ENCODE measurements at places on chromosomes 1 and 21. TPM values are rescaled to one million over a fixed set of nuclear protein-coding genes. Genes with fewer than 3 reads are reported as not detected.
A peak's percentile ranks its signal among the peaks of the same experiment; 100 is the strongest.

Gene OVAAL
- total RNA-seq, result not detected

Gene OR2L8
- not detected for total RNA-seq

Gene NR1I3
- not detected for total RNA-seq

Gene NRAS
- total RNA-seq, result 57.5 TPM

Gene OPTC
- not detected for total RNA-seq

Gene RNF220
- 103 TPM for total RNA-seq

DNA sequence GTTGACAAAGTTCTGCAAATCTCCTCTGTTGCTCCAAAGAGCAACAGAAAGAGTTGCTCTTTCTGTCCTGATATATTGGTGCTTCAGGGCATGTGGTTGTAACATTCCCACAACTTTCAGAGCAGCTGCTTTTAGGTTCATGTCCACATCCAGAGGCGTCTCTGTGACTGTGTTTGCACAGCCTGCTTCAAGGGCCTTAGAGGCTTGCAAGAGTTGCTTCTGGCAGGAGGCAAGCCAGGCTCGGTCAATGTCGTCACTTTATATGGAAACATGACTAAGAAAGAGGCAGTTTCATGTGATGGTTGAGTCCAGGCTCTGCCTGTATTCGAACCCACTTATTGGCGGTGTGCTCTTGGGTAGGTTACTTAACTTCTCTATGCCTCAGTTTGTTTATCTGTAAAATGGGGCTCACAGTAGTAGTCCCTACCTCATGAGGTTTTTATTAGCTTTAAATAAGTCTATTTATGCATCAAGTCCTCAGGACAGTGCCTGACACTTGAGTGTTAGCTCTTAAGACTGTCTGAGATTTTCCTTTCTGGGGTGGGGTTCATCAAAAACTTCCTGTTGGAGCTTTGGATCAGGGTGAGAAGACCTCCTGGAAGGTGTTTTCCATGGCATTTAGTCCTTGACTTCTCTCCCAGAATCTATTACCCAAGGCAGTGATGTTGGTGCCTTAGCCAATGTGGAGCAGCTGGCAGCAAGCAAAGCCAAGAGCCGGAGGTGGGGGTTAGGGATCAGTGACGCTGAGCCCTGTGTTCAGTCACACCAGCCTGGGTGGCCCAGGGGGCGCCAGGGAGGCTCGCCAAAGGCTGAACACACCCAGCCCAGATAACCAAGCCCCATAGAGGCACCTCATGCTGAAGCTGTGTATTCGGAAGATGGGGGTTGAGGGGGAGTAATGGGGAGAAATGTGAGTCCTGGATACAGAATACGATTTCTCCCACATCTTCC lies 18.9 kb downstream of the LHX4 start:
- H3K36me3 ChIP-seq, result no peaks in the 10 kb centered on the region
- no peak overlapping the region for H3K27ac ChIP-seq
- H3K27me3 ChIP-seq, result peaks cover 9% of the 10 kb centered on the region
- peaks cover 11% of the 10 kb centered on the region for H3K4me1 ChIP-seq
- H3K4me3 ChIP-seq, result no peak overlapping the region

DNA sequence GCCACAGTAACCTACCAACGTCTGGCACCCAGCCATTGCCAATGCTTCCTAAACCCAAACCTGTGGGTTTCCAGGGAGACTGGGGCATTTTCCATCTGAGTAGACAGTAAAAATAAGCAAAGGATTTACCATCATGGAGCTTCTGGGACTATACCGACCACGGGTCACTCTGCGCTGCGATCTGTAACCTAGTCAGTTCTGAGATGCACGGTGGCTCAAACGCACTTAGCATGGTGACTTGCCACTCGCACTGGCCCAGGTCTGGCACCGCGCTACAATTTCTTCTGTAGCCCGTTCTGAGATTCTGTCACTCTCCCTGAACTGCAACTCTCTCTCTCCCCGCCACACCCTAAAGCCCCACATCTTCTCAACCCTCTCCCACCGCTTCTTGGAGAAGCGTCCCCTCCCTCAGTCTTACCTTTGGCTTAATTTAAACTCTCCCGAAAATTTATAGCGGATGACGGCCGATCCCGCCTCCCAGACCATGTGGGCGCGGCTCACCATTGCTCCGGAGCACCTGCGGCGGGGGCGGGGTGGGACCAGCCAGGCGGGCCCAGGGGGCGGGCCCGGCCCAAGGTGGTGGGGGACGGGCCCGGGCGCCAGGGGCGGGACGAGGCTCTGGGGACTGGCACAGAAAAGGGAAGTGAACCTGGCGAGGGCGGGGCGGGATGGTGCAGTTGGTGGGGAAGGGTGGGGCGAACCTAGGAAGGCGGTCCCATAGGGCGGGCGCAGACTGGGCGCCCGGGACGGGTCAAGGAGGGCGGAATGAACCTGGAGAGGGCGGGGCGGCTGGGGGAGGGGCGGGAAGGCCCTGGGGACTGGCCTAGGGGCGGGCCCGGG lies 493 bp upstream of the MAP3K21 start:
- H3K27me3 ChIP-seq, result peaks cover 35% of the 10 kb centered on the region
- H3K4me1 ChIP-seq, result peaks cover 11% of the 10 kb centered on the region
- H3K36me3 ChIP-seq, result no peaks in the 10 kb centered on the region
- peak; percentile 70 for DNase-seq

DNA sequence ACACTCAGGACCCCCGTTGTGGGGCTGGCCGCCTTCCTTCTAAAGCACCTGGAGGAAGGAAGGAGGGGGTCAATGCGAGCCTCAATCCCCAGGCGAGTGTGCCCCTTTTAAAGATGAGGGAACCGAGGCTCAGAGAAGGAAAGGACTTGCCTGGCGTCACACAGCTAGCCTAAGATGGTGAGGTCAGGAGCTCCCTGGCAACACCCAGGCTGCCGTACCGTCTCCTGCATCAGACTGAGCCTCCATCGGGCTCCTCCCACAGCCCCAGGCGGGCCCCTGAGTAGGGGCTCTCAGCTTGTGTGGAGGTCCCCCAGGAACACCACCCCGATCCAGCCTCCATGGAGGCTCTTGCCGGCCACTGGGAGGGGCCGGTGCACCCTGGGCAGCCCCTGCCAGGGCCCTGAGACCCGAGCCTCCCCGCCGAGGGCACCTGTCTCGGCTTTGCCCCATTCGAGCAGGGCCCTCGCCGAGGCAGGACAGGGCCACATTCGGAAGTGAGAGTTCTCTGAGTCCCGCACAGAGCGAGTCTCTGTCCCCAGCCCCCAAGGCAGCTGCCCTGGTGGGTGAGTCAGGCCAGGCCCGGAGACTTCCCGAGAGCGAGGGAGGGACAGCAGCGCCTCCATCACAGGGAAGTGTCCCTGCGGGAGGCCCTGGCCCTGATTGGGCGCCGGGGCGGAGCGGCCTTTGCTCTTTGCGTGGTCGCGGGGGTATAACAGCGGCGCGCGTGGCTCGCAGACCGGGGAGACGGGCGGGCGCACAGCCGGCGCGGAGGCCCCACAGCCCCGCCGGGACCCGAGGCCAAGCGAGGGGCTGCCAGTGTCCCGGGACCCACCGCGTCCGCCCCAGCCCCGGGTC lies at the start of gene AIRE:
TSS of gene AIRE (plus strand) at position 739 of the 855 bp plus-strand sequence. CDS start 131 bp downstream, outside the sequence.
- no peak within 1 kb of the TSS for H3K4me3 ChIP-seq
- H3K27ac ChIP-seq, result no peak within 1 kb of the TSS
- peaks cover 5% of the 10 kb centered on the region for H3K27me3 ChIP-seq
- DNase-seq, result no peak

DNA sequence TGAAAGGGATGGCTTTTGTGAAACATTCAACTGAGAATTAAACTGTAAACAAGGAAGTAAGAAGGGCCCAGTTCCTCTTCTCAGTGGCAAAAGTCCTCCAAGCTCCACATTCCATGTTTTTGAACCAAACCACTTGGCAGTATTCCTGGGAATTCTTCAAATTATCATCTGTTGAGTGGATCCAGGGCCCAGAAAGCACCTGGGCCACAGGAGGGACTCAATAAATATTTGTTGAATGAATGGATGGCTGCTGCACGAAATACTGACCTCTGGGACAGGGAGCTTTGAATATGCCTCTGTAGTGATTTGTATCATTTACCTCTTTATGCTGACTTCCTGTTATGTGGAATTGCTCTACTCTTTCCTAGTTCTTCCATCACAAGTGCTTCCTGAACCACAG lies 4.7 kb downstream of the SLC35F3 start:
- no peak overlapping the region for H3K4me3 ChIP-seq
- H3K27me3 ChIP-seq, result peaks cover 17% of the 10 kb centered on the region
- DNase-seq, result no peak
- H3K4me1 ChIP-seq, result peaks cover 2% of the 10 kb centered on the region

DNA sequence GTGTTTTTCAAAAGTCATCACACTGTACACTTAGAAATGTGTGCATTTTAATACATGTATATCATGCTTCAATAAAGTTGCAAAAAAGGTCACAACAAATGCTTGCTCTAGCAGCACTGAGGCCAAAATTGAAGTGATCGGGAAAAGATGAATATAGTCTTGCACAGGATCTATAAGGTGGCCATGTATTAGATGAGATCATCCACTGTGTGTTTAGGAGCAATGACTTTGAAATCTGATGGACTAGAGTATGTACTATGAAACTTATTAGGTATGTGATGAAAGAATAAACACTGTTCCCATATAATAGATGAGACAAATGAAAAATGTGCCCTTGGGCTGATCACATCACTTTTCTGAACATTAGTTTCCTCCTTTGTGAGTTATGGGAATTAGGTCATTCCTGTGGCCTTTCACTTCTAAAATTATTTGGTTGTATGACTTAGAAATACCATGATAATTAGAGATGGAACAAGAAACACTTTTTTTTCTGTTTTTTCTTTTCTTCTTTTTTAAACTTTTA lies 984.6 kb downstream of the ADGRL2 start:
- DNase-seq, result no peak
- H3K4me1 ChIP-seq, result no peaks in the 10 kb centered on the region
- no peaks in the 10 kb centered on the region for H3K36me3 ChIP-seq

DNA sequence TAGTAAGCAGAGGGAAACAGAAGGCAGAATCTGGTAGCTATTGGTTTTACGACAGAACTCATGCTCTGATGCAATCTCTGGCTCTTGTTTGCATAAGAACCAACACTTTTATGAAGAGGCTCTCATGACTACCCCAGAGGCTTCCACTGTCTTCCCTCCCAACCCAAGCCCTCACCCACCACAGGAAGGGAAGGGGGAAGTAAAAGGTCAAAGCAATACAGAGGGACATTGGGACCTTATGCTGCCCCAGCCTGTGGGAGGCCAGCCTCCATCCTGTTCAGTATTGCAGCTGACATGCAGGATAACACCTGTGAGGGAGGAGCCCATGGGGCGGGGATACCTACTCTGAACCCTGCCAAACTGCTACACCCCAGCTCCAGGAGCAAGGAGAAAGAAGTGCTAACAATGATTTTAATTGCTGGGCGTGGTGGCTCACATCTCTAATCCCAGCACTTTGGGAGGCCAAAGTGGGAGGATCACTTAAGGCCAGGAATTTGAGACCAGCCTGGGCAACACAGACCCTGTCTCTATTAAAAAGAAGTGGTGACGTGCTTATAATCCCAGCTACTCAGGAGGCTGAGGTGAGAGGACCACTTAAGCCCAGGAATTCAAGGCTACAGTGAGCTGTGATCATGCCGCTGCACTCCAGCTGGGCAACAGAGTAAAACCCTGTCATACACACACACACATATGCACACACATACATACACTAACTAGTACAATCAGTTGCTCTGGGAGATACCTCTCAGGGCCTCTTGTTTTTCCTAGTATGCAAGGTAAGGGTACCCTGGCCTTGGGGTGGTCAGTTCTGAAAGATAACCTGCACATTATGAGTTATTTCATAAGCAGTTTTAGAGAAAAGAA lies 9.5 kb downstream of the MR1 start:
- DNase-seq, result no peak
- H3K27me3 ChIP-seq, result no peaks in the 10 kb centered on the region
- H3K36me3 ChIP-seq, result peaks cover 39% of the 10 kb centered on the region
- H3K4me3 ChIP-seq, result peak overlapping the region; percentile 72
- H3K4me1 ChIP-seq, result peaks cover 55% of the 10 kb centered on the region

GRCh38 chr21:25501996-25502665 lies 105.2 kb downstream of the MRPL39 start:
- peak overlapping the region; percentile 84 for H3K27ac ChIP-seq
- peaks cover 21% of the 10 kb centered on the region for H3K4me1 ChIP-seq
- DNase-seq, result no peak
- H3K27me3 ChIP-seq, result no peaks in the 10 kb centered on the region

- peaks cover 28% of the 10 kb centered on the region for H3K27me3 ChIP-seq
- no peak overlapping the region for H3K4me3 ChIP-seq
- H3K4me1 ChIP-seq, result no peaks in the 10 kb centered on the region
Observed at GRCh38 chr1:17123196-17124045, 4.2 kb upstream of the PADI2 start.

- no peaks in the 10 kb centered on the region for H3K4me1 ChIP-seq
- peaks cover 9% of the 10 kb centered on the region for H3K27me3 ChIP-seq
- no peak overlapping the region for H3K27ac ChIP-seq
- H3K36me3 ChIP-seq, result no peaks in the 10 kb centered on the region
- no peak for DNase-seq
Observed at GRCh38 chr1:157948312-157949073, 45.0 kb upstream of the KIRREL1 start.

GRCh38 chr1:215569986-215570824 lies 3.1 kb downstream of the KCTD3 start:
- peaks cover 9% of the 10 kb centered on the region for H3K27me3 ChIP-seq
- H3K4me3 ChIP-seq, result no peak overlapping the region
- H3K4me1 ChIP-seq, result peaks cover 34% of the 10 kb centered on the region
- no peak for DNase-seq
- H3K27ac ChIP-seq, result no peak overlapping the region

DNA sequence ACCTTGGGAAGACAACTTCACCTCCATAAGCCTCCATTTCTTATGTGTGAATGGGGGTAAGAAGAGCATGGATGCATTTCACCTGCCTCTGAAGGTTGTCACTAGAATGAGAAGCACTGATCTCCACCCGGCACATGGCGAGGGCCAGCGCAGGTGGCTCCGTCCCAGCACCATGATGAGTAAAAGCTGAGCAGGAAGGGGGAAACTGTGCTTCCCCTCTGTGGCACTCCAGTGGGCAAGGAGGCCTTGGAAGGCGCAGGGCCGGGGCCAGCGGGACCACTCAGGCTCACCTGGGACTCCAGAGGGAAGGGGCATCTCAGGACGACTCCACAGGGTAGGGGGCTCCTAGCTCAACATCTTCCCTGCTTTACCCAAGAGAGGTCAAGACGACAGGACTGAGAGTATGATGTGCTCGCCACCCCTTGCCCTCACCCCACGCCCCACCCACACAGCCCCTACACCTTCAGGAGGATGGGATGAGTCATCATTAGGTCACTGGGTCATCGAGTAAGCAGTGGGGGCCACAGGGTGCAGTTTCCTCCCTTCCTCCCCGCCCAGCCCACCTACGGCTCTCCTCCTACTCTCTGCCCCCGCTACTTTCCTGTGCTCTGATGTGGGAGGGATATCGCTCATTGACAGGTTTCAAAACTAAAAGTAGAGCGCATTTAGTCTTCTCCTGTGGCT lies 112.1 kb downstream of the HIVEP3 start:
- peak overlapping the region; percentile 89 for H3K27ac ChIP-seq
- peaks cover 9% of the 10 kb centered on the region for H3K36me3 ChIP-seq
- peaks cover 93% of the 10 kb centered on the region for H3K4me1 ChIP-seq
- peak overlapping the region; percentile 78 for H3K4me3 ChIP-seq
- peak; percentile 61 for DNase-seq

GRCh38 chr1:228747301-228747935 lies 12.1 kb downstream of the RHOU start:
- H3K36me3 ChIP-seq, result peaks cover 12% of the 10 kb centered on the region
- DNase-seq, result no peak
- H3K4me3 ChIP-seq, result no peak overlapping the region
- H3K27ac ChIP-seq, result no peak overlapping the region
- H3K27me3 ChIP-seq, result peaks cover 14% of the 10 kb centered on the region
- peaks cover 23% of the 10 kb centered on the region for H3K4me1 ChIP-seq

Data from activated T-helper 1 cell treated with anti-CD3 and anti-CD28 coated beads, Interleukin-12 subunit alpha, Interleukin-12 subunit beta, Interleukin-2, Interleukin-4 antibody, amounts not matched to agents 30 ng/mL and 10 ng/mL and 1 ng/mL, durations not matched to agents 14 hours and 24 hours and 36 hours (primary cell).